Vagina (tissue), 2 donors: ENCODE measurements at places on chromosomes 3 and 15.

DNA sequence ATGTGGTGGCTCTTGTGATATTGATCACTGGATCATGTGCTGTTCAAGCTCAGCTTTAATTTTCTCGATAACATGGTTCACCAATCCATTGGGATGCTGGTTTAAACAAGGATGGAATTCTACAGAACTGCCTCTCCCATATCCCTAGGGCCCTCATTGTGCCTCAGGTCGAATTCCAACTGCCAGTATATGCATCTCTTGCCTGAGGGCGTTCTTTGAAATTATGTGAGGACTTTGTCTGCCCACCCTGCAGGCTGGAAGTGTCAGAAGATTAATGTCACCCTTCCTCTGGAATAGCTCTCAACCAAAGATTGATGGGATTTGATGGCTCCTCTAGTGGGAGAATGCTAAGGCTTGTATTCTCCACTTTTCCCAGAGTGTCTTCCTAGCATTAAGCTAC, 175.6 kb upstream of the GALNT15 start:
- DNase-seq, result no peak

GRCh38 chr15:52790169-52790708, at the start of gene ONECUT1:
Gene ONECUT1 (minus strand): TSS chr15:52790336. CDS start chr15:52789884, 452 bp downstream.
- no peak for DNase-seq

GRCh38 chr15:64782751-64783150, 7.4 kb upstream of the RBPMS2 start:
- no peak for DNase-seq

DNA sequence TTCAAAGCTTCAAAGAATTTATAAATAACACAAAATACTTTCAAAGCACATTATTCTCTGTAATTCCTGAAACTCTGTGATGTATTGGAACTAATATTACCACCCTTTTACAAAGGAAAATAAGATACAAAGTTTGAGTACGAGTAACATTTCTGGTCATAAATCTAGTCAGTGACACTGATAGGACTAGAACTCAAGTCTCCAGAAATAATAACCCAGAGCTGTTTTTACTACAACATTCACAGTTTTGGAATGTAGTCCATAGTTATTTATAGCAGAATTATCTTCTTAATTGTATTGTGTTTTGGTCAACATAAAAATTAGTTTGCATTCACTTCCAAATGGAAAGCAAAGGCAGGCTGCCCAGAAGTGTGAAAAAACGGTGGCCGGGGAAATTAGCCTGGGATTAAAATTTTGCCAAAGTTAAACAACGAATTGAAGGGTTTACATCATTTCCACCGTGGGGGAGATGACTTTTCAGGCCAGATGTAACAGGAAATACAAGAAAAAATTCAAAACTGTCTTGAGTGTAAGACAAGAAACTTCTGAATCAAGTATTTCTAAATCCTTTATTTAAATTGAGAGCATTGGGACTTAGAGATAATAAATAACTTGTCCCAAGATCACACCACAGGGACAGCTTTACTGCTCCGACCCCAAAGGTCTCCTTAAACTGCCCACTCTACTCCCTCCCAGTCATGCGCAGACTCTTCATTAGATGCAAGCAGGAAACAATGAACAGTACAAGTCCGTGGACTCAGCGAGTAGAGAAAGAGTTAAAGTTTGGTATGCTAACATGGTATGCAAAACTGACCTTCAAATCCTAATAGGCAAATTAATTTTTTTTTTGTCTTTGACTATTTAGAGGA, 74.3 kb upstream of the VGLL4 start:
- DNase-seq, result no peak

- DNase-seq, result no peak
These were observed 61.3 kb downstream of the RIOX2 start for GRCh38 chr3:97910931-97911351.

DNA sequence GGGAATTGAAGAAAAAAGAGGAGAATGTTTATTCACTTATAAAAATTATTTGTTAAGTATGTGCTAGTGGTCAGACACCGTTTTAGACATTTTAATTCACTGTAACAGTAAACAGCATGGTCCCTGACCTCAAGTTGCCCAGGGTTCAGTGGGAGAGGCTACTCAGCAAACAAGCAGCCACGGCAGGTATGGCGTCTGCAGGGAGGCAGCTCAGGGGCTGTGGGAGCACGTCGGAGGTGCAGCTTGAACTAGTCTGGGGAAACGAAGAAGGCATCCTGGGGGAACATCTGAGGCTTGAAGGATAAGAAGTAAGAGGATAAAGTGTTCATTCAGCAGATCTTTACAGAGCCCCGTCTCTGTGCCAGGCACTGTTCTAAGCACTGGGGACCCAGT, 66.0 kb downstream of the CRTC3 start:
- no peak for DNase-seq

GRCh38 chr3:123102826-123103225, 36.0 kb downstream of the PDIA5 start:
- no peak for DNase-seq

DNA sequence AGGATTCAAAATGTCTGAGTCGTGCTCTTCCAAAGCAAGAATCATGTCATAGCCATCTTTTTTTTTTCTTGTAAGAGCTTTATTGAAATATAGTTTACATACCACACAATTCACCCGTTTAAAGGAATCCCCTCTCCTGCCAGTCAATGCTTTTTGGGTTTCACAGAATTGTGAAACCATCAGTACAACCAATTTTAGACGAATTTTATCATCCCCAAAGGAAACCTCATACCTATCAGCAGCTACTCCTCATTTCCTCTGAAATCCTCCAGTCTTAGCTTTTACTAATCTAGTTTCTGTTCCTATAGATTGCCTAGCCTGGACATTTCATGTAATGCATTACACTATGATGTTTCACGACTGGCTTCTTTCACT, 39.6 kb downstream of the ADIPOQ start:
- no peak for DNase-seq

- no peak for DNase-seq
These were observed 84.2 kb upstream of the PIAS1 start for GRCh38 chr15:67969892-67970291.
